CD4-positive, alpha-beta memory T cell (primary cell): ENCODE measurements at places on chromosomes 2 and 18.
A peak's percentile ranks its signal among the peaks of the same experiment; 100 is the strongest.

GRCh38 chr2:3287896-3288295 is 89.7 kb downstream of the EIPR1 start:
- DNase-seq, result no peak

DNA sequence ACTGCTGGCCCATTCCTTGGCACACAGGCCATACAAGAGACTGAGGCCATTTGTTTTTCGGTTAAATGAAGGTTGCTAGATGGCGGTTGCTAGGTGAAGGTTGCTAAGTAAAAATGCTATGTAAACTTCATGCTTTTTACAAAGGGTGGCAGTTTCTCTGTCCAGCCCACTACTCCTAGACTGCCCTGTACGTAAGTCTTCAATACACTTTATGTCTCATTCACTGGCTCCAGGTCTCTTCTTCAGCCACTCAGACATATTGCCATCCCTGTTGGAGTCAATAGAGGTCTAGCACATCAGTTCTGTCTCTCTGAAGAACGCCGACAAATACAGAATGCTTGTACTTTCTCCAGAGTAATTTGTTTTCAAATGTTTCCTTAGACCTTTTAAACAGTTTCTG is 370.9 kb upstream of the RND3 start:
- DNase-seq, result no peak

- DNase-seq, result peak; percentile 67
Measured at GRCh38 chr2:98637401-98638147, 29.2 kb downstream of the UNC50 start.

DNA sequence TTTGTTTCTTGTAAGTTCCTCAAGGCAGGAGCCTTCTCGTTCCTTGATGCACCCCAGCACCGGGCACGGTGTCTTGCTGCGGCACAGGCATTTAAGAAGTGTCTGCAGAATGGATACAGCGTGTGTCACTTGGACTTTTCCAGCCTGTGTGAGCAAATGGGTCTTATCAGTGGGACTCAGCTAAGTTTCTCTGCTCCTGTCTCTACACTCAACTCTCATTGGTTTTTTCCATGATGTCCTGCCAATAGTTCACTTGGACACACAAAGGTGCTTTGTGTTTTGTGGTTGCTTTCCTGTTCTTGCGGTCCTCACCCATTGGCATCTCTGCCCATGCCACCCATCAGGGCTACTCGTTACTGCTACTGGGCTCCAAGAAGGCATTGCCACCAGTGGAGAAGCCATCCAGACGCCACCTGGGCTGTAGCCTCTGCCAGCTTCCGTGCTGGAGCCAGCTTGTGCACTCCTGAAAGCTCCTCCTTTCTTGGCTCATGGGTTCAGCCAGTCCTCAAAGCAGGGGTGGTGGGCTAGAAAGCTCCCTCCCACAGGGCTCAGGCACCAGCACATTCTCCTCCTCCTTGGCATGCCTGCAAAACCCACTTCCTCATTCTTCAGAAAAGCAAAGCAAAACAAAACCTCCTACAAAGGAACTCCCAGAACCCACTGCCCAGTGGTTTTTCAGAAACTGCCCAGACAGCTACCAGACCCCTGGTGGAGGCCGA is 41.4 kb downstream of the IL1R2 start:
- DNase-seq, result no peak

- no peak for DNase-seq
Measured at GRCh38 chr2:73939419-73939818, 12.7 kb downstream of the DGUOK start.

- no peak for DNase-seq
Measured at GRCh38 chr2:205058409-205058808, 513.1 kb downstream of the PARD3B start.
